ENCODE measurements at places on chromosomes 7 and 10.

DNA sequence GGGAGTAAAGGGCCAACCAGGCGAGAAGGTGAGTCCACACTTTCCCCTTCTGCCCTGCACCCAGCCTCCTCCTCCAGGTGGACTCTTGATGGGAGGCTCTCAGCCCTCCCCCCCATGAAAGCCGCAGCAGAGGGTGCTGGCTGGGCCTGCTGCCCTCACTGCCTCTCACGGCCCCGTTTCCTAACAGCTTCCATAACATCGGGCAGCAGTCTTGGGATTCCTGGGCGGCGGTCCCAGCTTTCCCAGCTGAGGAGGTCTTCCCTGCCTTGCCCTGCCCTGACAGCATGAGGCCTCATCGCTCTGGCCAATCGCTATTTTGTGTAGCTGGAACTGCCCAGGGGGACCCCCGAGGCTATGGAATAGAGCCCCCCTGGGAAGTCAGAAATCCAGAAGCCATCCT is 76.3 kb downstream of the COL13A1 start:
- no peaks in the 10 kb centered on the region for H3K27me3 ChIP-seq
- no peak for DNase-seq
- H3K4me1 ChIP-seq: peaks cover 3% of the 10 kb centered on the region
- no peak overlapping the region for H3K27ac ChIP-seq
- no peaks in the 10 kb centered on the region for H3K36me3 ChIP-seq

DNA sequence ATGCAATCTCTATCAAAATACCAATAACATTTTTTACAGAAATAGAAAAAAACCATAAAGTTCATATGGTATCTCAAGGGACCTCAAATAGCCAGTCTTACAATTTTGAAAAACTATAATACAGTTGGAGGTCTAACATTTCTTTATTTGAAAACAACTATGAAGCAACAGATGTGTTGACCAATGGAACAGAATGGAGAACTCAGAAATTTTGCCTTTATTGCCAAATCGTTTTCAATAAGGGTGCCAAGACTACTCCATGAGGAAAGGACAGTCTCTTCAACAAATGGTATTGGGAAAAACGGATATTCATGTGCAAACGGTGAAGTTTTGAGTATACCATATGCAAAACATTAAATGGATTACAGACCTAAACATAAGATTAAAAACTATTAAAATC is 470.8 kb upstream of the DPP6 start:
- H3K27ac ChIP-seq: no peak overlapping the region
- no peaks in the 10 kb centered on the region for H3K36me3 ChIP-seq
- no peak for DNase-seq
- H3K4me3 ChIP-seq: no peak overlapping the region
- H3K27me3 ChIP-seq: no peaks in the 10 kb centered on the region
- no peaks in the 10 kb centered on the region for H3K4me1 ChIP-seq

DNA sequence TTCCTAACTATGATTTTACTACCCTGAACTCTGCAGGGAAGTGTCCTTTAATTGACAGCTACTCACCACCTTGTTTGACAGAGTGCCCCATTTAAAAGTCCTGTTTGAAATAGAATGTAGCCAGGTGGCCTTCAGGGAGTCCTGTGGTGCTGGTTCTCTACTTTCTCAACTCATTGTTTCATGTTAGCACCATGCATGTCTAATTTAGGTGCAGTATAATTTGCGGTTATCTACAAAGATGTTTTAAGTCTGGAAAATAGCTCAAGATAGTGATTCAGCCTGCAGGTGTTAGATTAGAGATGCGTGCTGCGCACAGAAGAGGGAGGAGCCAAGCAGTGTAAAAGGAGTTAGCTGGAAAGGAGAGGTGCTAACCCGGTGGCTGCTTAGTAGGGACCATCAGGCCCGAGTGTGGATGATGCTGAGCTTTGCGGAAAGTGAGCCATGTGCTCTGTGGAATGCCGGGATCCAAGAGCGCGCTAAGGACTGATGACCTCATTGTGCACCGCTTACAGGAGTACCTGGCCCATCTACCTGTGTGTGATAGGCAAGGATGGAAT is 1.2 kb downstream of the CCM2 start:
- H3K4me1 ChIP-seq: peaks cover 13% of the 10 kb centered on the region
- H3K4me3 ChIP-seq: peak overlapping the region; percentile 78

DNA sequence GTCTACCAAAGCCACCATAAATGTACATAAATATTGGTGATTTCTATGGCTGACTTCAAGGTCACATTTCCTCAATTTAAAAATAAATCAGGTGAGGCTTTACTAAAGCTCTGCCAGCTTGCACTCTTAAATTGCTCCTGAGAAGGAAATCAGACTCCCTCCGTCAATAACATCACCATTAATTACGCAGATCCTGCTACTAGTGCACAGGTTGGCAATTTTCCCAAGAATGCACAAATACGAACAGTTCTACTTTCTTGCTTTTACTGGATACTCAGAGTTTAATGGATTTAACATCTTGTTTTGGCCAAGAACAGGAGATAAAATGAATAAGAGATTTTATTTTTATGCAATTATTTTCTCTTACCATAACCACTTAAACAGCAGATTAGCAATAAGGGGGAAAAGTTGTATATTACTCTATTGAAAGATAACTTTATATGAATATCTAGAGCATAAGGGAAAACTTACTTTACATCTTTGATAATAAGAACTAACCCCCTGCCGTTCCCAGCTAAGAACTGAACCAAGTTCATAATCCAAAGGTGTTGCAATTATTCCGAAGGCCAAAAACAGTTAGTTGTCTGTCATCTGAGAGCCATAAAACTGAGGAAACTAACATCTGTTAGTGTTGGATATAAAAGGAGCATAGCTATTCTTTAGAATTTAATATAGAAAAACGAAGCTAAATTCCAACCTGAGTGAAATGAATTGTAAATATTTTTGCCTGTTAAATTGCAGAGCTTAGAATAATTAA is 140.5 kb downstream of the TWIST1 start:
- no peak overlapping the region for H3K4me3 ChIP-seq
- peak overlapping the region; percentile 88 for H3K27ac ChIP-seq
- H3K27me3 ChIP-seq: no peaks in the 10 kb centered on the region
- H3K36me3 ChIP-seq: no peaks in the 10 kb centered on the region
- peaks cover 54% of the 10 kb centered on the region for H3K4me1 ChIP-seq

DNA sequence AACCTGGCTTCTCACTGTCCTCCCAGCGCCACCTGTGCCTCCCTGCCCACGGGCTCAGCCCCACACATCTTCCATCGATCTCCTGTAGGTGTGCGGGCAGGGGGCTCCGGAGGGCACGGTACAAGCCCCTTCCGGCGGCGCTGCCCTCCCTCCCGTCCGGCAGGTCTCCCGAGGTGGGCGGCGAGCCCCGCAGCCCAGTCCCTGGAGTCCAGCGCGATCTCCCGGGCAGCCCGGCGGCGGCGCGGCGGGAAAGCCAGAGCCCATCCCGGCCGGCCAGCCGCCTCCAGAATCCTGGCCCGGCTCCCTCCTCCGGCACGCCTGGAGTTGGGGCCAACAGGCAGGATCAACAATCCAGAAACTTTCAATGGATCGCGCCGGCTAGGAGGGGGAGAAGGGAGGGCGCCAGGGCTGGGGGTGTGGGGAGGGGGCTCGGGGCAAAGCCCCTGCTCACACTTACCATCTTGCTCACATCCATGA is 100.1 kb downstream of the HIP1 start:
- peak overlapping the region; percentile 79 for H3K4me3 ChIP-seq
- H3K27me3 ChIP-seq: no peaks in the 10 kb centered on the region
- H3K27ac ChIP-seq: peak overlapping the region; percentile 5
- no peaks in the 10 kb centered on the region for H3K36me3 ChIP-seq

DNA sequence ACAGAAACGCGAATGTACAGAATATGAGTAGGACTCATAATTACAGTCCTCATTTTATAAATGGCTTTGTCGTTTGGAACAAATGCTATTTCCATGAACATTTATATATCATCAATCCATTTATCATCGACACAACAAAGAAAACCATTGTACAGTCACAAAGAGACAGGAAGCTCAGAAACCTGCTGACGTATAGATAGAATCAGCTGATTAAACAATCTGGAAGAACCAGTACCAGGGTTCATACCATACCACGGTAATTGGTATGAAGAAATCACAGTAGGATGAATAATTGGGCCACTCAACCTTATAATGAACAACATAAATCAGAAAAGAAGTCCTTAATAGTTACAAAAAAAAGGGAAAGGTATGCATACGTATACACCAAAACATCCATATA is 295.0 kb downstream of the PARD3 start:
- H3K27ac ChIP-seq: peak overlapping the region; percentile 97
- no peaks in the 10 kb centered on the region for H3K27me3 ChIP-seq
- H3K36me3 ChIP-seq: peaks cover 10% of the 10 kb centered on the region
- DNase-seq: no peak

GRCh38 chr7:151271699-151272355 is 23.3 kb upstream of the SMARCD3 start:
- no peaks in the 10 kb centered on the region for H3K27me3 ChIP-seq
- no peak overlapping the region for H3K27ac ChIP-seq
- H3K4me3 ChIP-seq: no peak overlapping the region
- H3K36me3 ChIP-seq: no peaks in the 10 kb centered on the region

Measured in RWPE2 (cell line).